ENCODE measurements at places on chromosomes 3 and 15.

DNA sequence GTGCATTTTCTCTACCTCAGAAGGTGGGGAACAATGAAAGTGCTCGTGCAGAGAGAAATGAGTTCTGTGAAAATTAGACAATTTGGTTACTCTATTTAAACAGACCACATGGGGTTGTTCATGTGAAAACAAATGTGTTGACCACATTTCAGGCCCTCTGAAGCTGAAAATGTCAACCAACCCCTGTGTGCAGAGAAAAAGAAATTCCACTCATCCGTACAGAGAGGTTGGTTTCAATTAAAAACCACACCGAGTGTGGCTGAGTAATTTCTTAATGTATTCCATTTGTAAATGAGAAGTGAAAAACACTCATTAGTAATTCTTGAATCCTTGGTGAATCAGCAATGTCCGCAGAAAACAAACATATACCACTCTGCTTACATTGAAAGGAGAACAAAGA lies 46.9 kb upstream of the SLC7A14 start:
- DNase-seq = no peak

DNA sequence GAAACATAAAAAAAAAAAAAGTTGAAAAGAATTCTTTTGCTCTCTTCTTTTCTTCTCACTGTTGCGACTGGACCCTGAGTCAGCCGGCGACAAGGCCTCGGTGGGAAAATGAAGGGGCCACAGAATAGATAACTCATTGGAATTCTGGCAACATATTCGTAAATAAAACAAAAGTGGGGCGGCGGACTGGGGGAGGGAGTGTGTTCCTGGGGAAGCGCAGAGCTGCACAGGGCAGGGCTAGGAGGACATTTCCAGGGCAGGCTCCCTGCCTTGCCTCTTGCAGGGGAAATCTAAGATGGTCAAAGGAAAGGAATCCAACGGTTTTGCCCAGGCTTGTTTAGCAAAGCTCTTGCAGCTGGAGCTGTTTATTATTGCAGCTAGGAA lies 1042.8 kb upstream of the NR2F2 start:
- DNase-seq = no peak

- DNase-seq = no peak
Measured at GRCh38 chr15:66994927-66995656, 70.3 kb upstream of the SMAD3 start.

- DNase-seq = no peak
Measured at GRCh38 chr3:98954242-98954641, 52.7 kb upstream of the DCBLD2 start.

GRCh38 chr3:15653321-15653720 lies 51.8 kb downstream of the BTD start:
- no peak for DNase-seq

- no peak for DNase-seq
Measured at GRCh38 chr3:149037684-149038083, 46.3 kb downstream of the GYG1 start.

GRCh38 chr15:40430271-40430805 lies 10.4 kb upstream of the BAHD1 start:
- DNase-seq = no peak

GRCh38 chr3:172800156-172800555 lies 49.6 kb downstream of the ECT2 start:
- DNase-seq = no peak

- DNase-seq = no peak
Measured at GRCh38 chr15:73153447-73153846, 101.2 kb downstream of the NEO1 start.

DNA sequence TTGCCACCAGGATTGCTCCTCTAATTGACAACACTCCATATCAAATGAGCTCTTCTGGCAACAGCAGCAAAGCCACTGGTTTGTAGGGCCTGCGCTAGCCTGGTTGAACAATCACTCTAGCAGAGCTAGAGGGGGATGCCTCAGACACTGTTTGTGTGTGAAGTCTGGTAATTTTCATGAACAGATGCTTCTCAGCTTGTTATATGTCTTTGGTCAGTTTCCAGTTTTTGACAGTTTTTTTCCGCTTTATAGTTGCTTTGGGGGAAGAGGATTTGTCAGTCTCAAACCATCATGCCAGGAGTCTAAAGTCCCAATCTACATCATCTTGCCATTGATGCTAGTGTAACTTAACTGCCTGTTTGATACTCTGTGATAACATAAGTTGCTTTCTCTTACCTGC lies 136.0 kb downstream of the HCN4 start:
- no peak for DNase-seq

Data from activated T-helper 1 cell treated with anti-CD3 and anti-CD28 coated beads, Interleukin-2, amount 50 U/mL, for 16 hours (primary cell).